Fibroblast of skin of right biceps (primary cell): ENCODE measurements at places on chromosomes 1 and 21.

DNA sequence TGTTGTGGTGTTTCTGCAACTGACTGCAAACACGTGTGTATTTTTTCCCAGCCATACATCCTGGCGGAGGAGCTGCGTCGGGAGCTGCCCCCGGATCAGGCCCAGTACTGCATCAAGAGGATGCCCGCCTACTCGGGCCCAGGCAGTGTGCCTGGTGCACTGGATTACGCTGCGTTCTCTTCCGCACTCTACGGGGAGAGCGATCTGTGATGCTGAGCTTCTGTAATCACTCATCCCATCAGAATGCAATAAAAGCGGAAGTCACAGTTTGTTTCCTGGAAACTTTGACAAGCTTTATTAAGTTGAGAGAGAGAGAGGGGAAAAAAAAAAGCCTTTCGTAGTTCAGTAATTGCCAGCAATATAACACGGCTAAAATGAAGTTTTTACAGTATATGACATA is 32.7 kb upstream of the MTR start:
- peak; percentile 31 for DNase-seq

DNA sequence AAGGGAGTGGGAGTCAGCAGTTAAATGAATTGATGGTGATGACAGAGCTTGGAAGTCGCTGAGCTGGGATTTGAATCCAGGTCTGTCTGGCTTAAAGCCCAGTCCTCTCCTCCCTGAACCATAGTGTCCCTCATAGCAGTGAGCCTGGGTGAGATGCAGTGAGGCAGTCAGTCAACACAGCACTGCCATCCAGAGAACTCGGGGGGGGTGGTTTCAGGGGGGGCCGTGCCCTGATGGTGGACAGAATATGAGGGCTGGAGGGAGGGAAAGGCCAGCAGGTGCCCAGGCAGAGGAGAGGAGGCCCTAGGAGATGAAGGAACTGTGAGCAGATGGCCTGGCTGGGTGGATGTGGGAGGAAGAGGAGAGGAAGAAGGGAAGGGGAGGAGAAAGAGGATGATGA is 405.6 kb downstream of the PTPRU start:
- no peak for DNase-seq

- DNase-seq, result peak; percentile 73
These were observed 459.3 kb downstream of the PLPP3 start for GRCh38 chr1:56120021-56120420.

- no peak for DNase-seq
These were observed 81.3 kb upstream of the ARHGEF16 start for GRCh38 chr1:3373175-3373574.

DNA sequence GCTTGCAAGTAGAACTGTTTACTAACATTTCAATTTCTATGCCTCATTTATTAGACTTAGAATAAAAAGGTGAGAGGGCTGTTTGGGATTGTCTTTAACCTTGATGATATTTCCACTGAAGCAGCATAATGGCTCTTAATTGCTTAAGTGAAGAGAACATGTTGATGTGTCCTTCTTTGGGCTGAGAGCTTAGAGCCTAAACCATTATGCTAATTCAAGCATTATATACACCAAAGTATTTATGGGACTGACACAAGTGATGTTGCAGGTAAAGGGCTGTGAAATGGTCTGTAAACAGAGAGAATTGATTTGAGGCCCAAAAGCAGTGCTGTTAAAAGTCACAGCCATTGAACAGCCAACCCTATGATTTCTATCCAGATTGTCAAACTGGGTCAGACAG is 113.9 kb downstream of the ATG4C start:
- no peak for DNase-seq

GRCh38 chr1:67615886-67616285 is 69.1 kb upstream of the GADD45A start:
- no peak for DNase-seq

GRCh38 chr1:155187456-155187891 is 13.8 kb downstream of the TRIM46 start:
- DNase-seq, result no peak

DNA sequence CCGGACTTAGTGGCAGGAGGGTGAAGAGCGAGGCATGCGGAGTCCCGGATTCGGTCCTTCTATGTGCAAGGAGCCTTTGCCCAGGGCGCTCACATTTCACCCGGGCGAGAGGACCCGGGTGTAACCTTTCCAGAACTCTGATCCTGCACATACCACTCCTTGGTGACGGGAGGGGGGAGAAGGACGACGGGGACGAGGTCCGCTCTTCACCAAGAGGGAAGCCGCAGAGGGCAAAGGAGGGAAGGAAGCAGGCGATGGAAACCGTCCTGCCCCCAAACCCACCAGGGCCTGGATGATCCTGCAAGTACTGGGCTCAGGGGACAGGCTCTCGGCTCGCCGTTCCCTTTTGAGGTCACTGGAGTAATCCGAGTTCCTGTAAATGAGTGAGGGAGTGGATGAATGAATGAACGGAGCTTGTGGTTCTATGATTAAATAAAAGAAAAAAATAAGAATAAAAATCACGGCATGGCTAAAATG is 993 bp downstream of the SYPL2 start:
- no peak for DNase-seq

DNA sequence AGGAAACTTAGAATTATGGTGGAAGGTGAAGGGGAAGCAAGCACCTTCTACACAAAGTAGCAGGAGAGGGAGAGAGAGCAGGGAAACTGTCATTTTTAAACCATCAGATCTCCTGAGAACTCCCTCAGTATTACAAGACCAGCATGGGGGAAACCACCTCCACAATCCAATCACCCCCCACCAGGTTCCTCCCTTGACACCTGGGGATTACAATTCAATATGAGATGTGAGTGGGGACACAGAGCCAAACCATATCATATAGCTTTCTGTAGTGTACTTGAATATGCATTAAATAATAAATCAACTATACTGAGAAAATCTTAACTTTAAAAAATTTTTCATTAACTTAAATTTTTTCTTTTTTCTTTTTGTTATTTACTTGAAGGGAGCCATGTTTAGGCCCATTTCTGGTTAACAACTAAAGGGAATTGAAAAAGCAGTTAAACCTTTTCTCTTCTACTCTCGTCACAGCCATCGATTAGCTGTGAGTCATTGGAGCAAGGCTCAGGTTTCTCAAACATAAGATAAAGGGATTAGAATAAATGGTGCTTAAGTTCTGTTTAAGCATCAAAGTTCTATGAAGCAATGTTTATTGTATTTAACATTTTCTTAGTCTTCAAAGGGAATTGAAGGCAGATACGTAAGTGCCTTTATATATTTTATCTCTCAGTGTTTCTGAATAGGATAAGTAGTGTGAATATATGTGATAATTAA is 72.2 kb upstream of the DPT start:
- no peak for DNase-seq

- DNase-seq, result peak; percentile 67
These were observed 149.1 kb downstream of the ZNF281 start for GRCh38 chr1:200260597-200261335.

- no peak for DNase-seq
These were observed 499.0 kb downstream of the SIPA1L2 start for GRCh38 chr1:232130815-232131480.

GRCh38 chr1:71273334-71273733 is 192.5 kb upstream of the ZRANB2 start:
- peak; percentile 94 for DNase-seq

- no peak for DNase-seq
These were observed 29.5 kb downstream of the RNF11 start for GRCh38 chr1:51265618-51266017.

GRCh38 chr1:111731956-111732355 is 7.2 kb downstream of the INKA2 start:
- DNase-seq, result no peak

- no peak for DNase-seq
These were observed 59.7 kb upstream of the TIAM1 start for GRCh38 chr21:31403596-31404333.

DNA sequence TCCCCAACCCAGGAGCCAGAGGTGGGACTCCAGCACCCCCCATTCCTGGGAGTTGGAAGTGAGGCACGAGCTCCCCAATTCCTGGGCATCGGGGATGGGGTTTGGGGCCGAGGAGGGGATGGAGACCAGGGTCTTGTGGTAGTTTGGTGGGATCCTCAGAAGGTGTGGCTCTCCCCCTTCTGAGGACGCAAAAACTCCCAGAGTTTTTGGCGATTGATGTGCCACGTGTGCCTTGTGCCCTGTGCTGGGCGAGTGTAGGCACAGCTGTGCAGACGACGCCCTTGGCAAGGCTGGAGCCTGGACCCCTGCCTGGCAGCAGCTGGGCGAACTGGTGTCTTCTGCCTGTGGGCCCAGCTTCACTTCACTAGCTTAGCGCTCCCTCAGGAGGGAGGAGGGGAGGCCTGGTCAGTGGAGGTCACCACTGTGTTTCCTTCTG is 2.6 kb downstream of the GUK1 start:
- DNase-seq, result no peak

GRCh38 chr1:87399701-87400100 is 71.0 kb downstream of the LMO4 start:
- no peak for DNase-seq

GRCh38 chr1:26788515-26788785 is 700 bp downstream of the PIGV start:
- DNase-seq, result no peak

DNA sequence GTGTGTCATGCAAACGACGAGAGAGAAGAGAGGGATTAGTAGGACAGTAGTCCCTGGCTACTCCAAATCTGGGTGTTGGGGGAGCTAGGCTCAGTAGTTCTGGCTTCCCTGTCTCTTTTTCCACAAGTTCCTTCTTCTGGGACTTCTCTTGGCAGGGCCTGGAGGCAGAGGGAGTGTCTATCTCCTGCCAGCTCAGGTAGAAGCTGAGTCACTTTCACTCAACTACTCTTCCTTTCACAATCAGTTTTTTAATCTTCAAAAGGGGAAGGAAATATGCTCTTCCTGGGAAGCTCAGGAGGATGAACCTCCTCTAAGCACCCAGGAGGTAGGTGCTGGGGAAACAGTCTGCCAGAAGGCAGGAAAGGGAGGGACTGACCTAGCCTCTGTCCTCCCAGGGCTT is 35.2 kb upstream of the MAGOH start:
- no peak for DNase-seq

DNA sequence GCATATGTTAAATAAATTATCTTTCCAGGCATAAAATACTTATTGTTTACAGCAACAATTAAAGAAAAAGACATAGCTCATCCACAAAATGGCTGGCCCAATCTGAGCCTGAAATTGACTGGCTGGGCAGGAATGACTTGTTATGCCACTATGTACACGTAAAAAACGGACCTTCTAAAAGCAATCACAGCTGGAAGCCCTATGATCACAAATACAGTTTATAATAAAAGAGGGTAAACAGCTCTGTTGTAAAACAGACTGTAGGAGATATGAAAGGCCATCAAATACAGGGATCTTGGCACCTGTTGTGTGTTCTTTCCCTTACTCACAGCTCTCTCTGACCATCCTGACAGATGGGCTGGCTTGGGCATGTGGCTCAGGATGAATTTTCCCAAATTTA is 70.5 kb upstream of the DMRTA2 start:
- DNase-seq, result no peak

DNA sequence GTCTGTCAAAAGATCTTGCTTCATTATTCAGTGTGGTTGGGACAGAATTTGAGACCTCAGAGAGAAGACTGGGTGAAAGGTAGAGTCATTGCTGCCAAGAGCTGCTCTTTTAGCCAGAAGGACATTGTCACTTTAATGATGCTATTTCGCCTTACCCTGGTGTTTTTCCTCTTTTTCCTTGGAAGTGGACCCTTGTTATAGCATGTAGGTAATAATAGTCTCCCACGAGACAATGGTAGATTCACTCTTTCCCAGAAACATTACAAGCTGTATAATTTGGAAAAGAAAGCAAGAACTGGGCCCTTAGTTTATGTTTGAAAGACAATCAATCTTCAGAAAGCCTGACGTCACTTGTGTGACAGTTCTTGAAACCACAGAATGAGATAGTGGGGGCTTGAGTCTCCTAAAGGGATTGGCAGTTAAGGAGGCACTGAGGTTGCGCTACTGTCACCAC is 3.8 kb downstream of the SERTAD4 start:
- DNase-seq, result peak; percentile 61

- no peak for DNase-seq
These were observed 184 bp downstream of the B4GALT2 start for GRCh38 chr1:43979261-43979527.

DNA sequence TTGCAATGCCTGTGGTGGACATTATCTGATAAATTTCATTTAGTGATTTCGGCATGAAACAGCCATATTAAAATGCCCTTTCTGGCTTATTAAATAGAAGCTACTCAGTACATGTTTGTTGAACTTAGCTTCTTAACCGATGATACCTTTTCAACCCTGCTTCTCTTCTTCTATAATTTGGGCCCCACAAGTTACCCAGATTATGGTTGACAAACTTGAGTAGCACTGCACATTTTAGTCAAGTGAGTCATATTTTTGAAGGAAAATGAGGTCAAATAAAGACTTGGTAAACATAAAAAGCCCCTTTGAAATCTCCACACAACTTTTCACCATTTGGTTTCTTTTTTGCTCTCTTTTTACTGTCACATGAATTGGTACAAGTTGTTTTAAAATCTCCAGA is 33.8 kb downstream of the GIPC2 start:
- peak; percentile 56 for DNase-seq

DNA sequence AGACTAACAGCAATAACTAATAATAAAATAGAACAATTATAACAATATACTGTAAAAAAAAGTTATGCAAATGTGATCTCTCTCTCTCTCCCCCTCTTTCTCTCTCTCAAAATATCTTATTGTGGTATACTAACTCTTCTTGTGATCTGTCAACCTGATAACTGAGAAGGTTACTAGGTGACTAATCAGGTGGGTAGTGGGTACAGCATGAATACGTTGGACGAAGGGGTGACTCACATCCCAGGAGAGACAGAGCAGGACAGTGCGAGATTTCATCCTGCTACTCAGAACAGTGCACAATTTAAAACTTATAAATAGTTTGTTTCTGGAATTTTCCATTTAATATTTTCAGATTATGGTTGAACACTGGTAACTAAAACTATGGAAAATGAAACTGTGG is 257.5 kb downstream of the LRRC40 start:
- DNase-seq, result peak; percentile 15

DNA sequence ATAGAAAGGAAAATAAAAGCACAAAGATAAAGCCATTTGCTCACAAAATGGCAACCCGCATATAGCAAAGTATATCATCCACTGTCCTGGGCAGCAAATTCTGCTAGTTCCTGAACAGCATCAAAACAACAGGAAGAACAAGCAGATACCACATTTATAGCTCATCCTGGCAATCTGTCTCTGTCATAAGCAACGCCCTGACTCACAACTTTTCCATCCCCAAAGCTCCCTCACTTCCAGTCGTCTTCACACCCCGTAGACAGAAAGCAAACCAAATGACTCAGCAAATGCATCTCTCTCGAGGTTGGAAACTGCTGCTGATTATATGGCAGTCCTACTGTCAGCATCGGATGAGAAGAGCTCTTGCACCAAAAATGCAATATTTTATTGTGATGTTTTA is 65.8 kb downstream of the AK5 start:
- DNase-seq, result peak; percentile 96

GRCh38 chr1:116743535-116743934 is 10.7 kb upstream of the CD2 start:
- DNase-seq, result no peak

- DNase-seq, result no peak
These were observed 115.3 kb downstream of the COLGALT2 start for GRCh38 chr1:183922197-183922596.
